Motor neuron (in vitro differentiated cells): ENCODE measurements at places on chromosomes 16 and 17.

GRCh38 chr17:56806949-56807348 is 26.8 kb downstream of the C17orf67 start:
- ATAC-seq = no peak

- ATAC-seq = no peak
Measured at GRCh38 chr16:13997526-13997925, 73.6 kb upstream of the MRTFB start.

GRCh38 chr17:50148226-50149090 is 2.0 kb downstream of the PPP1R9B start:
- peak; percentile 1 for ATAC-seq

- no peak for ATAC-seq
Measured at GRCh38 chr16:53743149-53743566, 39.2 kb downstream of the FTO start.

DNA sequence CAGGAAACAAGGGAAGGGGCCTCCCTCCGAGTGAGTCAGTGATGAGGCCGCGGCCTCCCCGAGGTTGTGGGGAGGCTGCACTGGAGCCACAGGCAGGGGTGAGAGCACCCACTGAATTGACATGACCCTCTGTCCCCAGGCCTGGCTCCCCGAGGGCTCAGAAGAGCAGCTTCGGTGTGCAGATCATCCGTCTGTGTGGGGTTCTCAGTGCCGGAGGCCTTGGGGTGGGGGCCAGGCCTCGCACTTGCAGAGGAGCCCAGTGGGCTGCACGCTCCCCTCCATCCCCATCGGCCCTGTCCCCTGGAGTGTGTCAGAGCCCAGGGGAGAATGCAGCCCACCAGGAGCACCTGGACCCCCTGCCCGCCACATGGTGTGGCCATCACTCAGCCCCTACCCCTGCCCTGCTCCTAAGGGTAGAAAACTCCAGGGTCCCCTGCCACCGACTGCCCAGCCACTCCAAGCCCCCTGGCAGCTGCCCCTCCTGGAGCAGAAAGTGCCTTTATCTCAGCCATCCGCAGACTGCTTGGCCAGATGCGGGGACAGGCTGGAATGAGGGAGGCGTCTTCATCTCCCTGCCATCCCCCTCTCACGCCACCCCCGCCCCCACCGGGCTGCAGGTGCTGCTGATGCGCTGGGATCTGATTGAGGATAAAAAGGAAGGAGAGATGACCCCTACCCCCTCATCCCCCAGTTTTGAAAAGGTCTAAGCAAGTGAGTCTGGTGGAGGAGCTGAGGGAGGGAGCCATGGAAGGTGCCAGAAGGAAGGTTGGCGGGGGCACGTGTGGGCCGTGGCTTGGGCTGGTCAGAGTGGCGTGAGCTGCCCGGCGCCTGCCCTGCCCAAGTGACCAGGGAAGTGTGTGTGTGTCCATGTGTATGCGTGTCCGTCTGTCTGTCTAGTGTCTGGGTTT is 358.3 kb downstream of the SEC14L1 start:
- peak; percentile 13 for ATAC-seq

- no peak for ATAC-seq
Measured at GRCh38 chr17:1646199-1646875, 805 bp upstream of the SCARF1 start.

DNA sequence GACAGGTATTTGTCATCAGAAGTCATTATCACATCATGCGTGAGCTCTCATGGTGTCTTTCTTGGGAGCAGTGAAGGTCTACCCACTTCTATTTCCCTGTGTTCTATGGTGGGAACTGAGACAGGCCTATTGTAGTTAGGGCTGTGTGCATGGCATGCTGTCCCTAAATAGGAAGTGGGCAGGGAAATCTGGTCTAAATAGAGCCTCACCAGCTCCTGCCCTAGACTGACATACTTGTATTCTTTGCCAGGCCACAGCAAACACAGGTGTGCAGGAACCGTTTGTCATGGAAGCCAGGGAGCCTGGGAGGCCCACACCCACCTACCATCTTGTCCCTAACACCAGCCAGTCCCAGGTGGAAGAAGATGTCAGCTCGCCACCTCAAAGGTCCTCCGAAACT is 10.1 kb downstream of the SLC7A6 start:
- ATAC-seq = no peak

DNA sequence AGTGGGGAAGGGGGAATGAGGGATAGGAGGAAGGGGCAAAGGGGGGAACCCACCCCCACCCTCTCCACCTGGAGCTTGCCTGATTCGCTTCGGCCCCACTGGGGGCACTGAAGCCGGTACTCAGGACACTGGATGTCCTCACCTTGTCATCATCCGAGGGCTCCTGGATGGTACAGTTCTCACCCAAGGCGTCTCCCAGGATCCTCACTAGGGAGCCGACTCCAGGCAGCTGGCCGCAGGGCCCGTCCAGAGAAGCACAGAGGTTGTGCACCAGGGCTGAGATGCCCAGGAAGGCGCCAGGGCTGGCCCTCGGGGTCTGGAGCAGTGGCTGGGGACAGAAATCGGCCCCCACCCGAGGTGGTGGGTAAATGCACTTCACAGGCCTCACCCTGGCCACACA is 92.3 kb downstream of the LITAF start:
- no peak for ATAC-seq

DNA sequence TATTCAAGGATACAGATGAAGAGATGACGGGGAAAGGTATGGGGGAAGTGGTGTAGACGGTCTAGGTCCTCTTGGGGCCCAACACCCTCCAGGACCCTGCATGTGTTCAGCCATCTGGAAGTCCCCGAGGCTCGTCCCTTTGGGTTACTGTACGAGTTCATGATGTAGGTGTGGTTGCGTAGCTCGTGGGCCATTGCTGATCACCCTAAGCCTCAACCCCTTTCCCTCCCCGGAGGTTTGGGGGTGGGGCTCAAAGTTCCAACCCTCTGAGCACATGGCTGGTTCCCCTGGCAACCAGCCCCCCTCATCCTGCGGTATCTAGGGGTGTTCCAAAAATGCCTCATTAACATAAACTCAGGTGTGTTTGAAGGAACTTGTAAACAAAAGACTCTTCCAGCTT is 98.8 kb upstream of the METRNL start:
- no peak for ATAC-seq

DNA sequence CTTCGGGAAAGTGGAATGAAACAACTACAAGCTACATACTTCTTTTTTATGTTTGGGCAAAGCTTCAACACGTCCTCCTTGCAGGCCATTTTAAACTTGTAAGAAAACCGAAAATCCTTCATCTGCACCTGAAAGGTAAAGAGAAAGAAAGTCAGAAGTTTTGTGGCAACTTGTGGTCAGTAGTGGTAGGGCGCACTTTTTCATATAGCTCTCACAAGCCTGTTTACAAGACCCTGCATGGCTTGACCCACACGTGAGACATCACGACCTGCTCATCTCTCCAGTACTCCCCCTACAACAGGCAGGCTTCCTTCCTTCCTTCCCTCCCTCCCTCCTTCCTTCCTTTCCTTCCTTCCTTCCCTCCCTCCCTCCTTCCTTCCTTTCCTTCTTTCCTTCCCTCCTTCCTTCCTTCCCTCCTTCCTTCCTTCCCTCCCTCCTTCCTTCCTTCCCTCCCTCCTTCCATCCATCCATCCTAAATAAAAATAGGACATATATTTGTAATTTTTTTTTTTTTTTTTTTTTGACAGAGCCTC is 48.7 kb upstream of the CLEC18B start:
- no peak for ATAC-seq

DNA sequence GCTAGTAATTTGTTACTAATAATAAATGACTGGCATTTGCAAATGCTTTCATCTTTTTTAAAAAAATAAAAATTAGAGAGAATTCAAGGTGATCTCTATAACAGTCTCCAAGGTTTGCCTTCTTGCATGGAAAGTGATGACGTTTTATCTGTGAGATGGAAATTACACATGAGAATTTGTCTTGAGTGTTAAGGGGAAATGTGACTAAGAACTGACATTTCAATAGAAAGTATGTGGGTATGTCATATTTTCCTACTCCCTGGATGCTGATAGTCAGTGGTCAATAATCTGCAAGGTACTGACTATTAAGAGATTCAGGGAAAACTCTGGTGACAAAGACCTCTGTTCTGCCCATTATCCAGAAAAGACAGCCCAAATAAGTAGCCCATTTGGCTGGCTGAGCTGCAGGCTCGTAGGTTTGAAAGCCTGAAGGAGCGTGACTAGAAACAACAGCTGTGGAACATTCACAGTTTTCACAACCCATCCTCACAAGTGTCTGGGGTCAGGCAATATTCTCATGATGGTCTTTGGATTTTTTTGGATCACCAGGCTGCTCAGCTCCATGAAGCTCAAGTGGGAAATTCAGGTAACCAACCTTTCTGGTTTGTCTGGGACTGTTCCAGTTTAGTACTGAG is 49.7 kb upstream of the WSCD1 start:
- no peak for ATAC-seq

DNA sequence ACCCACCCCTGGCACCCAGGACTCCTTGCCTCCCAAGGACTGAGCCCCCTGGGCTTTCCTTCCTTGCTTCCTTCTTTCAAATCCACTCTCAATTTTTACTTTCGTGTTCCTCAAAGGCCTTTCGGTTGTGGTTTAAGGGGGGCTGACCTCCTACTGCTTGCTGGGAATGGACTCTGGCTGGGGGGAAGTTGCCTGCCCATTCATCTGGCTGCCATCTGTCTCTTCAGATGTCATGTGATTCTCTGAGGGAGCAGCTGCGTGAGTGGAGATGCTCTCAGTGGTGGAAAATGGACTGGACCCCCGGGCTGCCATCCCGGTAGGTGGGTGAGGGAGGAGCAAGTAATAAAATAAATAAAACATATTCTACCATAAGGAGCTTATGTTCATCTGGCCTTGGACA is 93.8 kb upstream of the RPRML start:
- peak; percentile 20 for ATAC-seq

GRCh38 chr17:21394265-21394664 is 18.1 kb downstream of the KCNJ12 start:
- ATAC-seq = no peak

GRCh38 chr16:31572821-31573220 is 45.1 kb downstream of the AHSP start:
- no peak for ATAC-seq
